ENCODE measurements at places on chromosomes 4 and X. TPM values are rescaled to one million over a fixed set of nuclear protein-coding genes. Genes with fewer than 3 reads are reported as not detected.

Gene MAGEB3
- total RNA-seq = not detected

Gene USP17L5
- not detected for total RNA-seq

Gene FMR1NB
- total RNA-seq = not detected

Gene SSX3
- total RNA-seq = not detected

Gene TGIF2LX
- not detected for total RNA-seq

Gene PDCL2
- total RNA-seq = not detected

Gene LINC00632
- 4.1 TPM for total RNA-seq

Gene TIGD4
- total RNA-seq = 0.24 TPM

Gene CLTRN
- 0.17 TPM for total RNA-seq

Gene SETD7
- 18.7 TPM for total RNA-seq

Gene CT45A10
- not detected for total RNA-seq

Gene PPP3CA
- 11.3 TPM for total RNA-seq

Gene TMEM35A
- total RNA-seq = not detected

Gene PRSS12
- not detected for total RNA-seq

DNA sequence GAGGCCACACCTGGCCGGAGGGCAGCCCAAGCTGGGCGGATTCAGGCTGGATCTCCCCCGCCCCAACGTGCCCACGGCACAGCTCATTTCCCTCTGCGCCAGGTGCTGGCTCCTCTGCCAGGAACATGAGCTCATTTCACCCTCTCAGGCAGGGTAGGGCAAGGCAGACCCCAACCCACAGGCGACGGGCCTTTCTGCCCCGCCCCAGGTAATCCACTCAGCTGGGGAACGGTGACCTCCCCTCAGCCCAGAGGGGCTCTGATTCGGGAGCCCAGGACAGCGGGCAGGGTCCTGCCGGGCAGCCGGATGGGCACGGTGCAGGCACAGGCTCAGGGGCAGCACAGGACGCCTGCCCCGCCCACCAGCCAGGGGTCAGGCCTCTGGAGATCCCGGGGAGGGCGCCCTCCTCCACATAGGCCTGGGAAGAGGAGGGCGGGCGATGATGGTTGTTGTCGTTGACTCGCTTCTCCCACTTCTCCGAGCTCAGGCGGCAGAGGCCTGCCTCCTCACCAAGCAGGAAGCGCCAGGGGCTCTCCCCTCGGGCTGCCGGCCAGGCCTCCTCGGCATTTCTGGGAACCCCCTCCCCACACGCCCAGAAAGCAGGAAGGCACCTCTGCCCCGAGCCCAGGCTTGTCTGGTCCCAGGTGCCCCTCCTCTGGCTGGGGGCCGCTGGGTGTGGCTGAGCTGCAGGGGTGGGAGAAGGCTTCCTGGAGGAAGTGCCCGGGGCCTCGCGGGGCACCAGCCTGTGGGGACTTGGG, 31.1 kb downstream of the TACC3 start:
- DNase-seq = peak; percentile 46

DNA sequence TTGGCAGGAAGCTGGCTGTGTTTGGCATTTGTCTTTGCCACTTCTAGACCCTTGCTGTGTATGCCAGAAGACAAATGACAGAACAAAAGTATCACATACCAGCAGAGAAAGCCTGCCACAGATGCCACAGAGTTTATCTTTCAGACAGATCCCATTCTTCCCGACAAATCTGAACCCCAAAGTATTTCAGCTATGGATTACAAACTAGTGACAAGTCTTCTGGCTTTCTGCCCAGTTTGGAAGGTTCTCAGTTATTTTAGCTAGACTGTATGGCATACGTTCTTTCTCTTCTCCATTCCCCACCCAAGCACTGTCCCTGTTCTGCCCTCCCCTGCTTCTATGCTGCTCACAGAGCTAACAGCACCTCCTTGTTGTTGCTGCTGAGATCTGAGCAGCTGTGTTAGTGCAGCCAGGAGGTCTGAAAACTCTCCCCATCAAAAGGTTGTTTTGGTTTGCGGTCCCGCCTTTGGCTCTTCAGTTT, 236.7 kb downstream of the FRAS1 start:
- no peak for DNase-seq

- no peak for DNase-seq
Observed at GRCh38 chr4:150943126-150943525, 72.0 kb downstream of the LRBA start.

- DNase-seq = peak; percentile 42
Observed at GRCh38 chr4:98706200-98706813, 47.9 kb upstream of the TSPAN5 start.

- DNase-seq = no peak
Observed at GRCh38 chr4:763922-764321, 58.3 kb downstream of the PCGF3 start.

DNA sequence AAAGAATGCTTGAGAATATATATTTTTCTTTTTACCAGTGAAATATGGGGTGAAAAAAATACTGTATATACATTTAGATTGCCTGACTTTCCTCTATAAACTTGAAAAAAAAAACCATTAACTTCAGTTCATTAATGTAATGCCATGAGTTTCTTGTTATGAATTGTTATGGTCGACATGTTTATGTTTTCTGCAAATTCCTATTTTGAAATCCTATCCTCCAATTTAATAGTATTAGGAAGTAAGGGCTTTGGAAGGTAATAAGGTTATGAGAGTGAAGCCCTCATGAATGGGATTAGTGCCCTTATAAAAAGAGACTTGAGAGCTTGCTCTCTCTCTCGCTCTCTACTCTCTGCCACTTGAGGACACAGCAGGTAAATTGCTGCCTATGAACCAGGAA, 211.4 kb downstream of the LDB2 start:
- DNase-seq = no peak

DNA sequence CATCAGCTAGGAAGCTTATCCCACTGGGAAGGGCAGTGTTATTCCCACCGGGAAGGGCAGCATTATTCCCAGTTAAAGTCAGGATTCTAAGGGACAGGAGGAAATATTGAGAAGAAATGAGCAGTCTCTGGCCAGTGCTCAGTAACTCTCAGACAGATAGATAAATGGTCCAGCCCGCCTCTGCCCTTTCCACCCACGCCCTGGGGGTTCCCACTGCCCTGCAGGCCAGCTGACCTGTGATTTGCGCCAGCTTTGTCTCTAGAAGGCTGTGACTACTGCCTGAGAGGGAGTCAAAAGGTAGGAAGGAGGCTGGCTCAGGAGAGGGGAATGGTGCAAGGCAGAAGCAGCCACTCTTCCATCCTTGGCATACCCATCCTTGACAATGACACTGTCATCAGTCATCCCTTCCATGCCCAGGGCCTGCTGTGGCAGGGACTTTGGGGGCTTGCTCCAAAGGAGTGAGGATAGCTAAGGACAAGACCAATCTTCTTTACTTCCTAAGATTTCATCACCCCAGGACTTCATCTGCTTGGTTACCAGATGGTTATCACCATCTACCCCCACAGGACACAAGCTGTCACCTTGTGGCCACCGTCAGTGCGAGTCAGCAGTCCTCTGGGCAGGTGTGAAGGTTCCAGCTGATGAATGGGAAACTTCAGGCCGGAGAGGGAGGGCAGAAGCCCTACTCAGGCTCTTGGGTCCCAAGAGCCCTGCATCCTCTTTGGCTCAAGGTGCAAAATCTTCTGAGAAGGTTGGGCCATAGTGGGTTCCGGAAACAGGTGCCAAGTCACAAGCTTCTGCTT, 49.5 kb downstream of the SEPSECS start:
- no peak for DNase-seq

- no peak for DNase-seq
Observed at GRCh38 chrX:53085661-53086229, 3.6 kb downstream of the TSPYL2 start.

GRCh38 chrX:108947205-108947604, 210.8 kb upstream of the IRS4 start:
- no peak for DNase-seq

GRCh38 chr4:63814171-63814964, 594.9 kb downstream of the TECRL start:
- no peak for DNase-seq

- no peak for DNase-seq
Observed at GRCh38 chr4:55553441-55554201, 6.9 kb upstream of the CLOCK start.

DNA sequence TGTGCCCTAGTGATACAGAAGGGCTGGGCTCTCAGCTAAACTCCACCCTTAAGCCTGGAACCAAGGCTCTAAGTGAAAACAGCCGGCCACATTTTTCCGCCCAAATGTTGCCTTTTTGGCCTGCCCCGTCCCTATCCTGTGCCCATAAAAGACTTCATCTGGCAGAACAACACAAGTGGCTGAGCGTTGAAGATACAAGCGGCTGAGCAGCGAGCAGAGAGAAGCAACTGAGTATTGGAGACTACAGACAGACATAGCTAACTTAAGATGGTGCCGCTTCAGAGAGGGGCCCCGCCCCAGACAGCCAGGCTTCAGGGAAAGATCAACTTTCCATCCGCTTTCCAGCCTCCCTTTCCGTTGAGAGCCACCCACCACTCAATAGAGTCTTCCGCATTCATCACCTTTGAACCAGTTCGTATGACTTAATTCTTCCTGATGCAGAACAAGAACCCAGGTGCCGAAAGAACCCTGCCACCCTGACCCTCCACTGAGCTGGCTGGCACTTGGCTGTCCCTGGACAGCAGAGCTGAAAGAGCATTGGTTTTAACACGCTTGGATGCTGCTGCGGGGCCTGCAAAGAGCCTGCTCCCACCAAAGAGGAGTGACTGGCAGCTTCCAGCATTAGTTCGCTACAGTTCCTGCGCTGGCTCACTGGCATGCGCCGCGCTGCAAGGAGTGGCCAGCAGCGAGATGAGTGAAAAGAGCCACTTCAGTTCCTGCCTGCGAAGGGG, 853.2 kb upstream of the INTU start:
- DNase-seq = no peak

DNA sequence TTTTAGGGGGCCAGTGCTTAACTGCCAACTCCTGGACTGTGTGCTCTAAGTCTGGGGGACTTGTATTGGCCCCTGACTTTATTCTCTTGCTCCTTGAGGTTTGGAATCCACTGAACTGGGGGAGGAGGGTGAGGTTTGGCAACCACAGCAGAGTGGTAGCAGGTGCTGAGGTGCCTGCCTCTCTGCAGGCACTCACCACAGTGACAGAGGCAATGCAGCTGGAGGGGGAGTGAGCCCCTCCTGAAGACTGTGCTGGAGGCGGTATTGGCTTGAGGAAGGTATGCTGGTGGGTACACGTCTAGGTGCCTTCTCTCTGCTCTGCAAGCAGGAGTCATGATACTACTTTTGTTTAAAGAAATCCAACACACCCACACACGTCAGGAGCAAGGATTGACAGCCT, 24.6 kb downstream of the CFAP299 start:
- DNase-seq = no peak

DNA sequence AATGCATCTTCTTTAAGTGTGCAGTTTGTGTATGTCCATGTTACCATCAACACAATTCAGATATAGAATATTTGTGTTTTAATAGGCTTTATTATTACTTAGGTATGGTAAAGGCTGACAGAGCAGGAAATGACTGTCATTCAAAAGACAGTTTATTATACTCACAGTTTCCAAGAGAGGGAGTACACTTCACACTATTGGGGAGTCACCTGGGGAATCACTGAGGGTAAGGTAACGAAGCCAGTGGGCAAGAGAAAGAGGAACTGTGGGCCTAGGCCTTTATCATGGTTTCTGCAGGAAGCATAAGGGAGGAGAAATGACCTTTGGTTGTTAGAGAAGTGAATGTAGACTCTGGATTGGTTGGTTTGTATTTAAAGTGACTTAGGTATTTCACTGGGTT, 235.1 kb upstream of the HCCS start:
- DNase-seq = no peak

- no peak for DNase-seq
Observed at GRCh38 chr4:165326831-165327210, 648 bp upstream of the MSMO1 start.

- DNase-seq = no peak
Observed at GRCh38 chr4:84500386-84501201, 1.5 kb upstream of the NKX6-1 start.

DNA sequence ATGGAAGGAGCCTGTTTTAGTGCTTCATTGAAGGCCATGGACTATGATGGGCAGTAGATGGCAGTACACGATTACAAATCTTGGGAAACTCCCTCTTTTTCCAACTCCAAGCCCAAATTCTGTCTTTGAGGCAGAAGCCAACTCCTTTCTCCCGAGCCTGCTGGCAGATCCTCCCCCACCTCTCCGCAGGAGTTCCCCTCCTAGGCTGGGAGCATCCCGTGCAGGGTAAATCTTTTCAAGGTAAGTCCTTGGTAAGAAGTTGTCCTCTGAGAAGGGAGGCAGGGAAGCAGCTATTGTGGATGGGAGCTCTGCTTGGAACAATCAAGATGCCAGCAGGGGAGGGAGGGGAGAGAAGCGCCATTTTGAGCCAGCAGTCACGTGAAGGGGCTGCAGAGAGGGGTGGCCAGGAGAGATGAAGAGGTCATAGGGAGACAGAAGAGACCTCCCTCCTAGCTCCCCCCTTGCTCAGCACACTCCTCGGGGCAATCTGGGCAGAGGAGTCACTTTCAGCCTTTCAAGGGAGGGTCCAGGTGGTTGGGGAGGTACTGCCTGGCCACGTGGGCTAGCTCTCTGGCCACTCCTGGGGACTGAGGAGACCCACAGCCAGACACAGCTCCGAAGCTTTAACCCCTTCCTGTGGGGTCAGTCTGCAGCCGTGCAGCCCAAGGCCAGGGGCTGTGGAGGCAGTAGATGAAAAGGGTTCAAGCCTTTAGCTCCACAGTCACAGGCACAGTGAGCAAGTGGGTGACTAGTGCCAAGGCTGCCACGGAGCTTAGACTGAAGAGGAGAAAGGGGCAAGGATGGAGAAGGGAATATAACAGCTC, 9.6 kb downstream of the CC2D2A start:
- no peak for DNase-seq

DNA sequence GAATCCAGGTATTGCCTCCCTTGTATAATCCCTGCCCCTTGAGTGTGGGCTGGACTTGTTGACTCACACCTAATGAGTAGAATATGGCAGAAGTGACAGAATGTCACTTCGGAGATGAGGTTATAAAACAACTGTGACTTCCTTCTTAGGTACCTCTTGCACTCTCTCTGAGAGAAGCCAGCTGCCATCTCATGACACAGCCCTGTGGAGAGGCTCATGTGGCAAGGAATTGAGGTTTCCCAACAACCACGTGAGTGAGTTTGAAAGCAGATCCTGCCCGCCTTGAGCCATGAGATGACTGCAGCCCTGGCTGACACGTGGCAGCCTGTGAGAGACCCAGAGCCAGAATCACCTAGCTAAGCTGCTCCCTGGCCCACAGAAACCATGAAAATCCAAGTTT, 13.5 kb downstream of the ASB11 start:
- peak; percentile 0 for DNase-seq

- no peak for DNase-seq
Observed at GRCh38 chr4:87950936-87951511, 24.5 kb upstream of the SPP1 start.

DNA sequence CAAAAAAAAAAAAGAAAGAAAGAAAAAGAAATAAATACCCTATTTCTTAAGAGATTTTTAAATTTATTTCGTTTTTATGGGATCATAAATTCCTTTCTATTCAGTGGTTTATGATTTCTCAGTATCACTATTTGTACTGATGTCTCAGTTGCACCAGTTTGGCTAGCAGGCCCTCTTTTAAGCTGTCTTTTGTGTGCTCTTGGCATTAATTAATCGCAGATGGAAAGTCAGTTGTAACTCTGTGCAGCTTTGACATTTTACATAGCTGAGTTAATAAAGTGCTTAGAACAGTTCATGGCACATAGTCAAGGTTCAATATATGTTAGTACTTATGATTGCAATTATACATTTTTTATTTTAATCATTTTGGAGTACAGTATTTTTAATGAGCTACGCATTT, 123.7 kb upstream of the NUDT6 start:
- no peak for DNase-seq

All from activated T-helper 1 cell treated with anti-CD3 and anti-CD28 coated beads, Interleukin-12 subunit alpha, Interleukin-12 subunit beta, Interleukin-2, Interleukin-4 antibody, amounts not matched to agents 30 ng/mL and 10 ng/mL and 1 ng/mL, durations not matched to agents 14 hours and 24 hours and 36 hours (primary cell).